Mesenteric fat pad (tissue), 1 donor: ENCODE measurements at places on chromosomes 4 and X.
A peak's percentile ranks its signal among the peaks of the same experiment; 100 is the strongest.

- no peak for DNase-seq
Observed at GRCh38 chr4:70945046-70945445, 42.9 kb downstream of the MOB1B start.

GRCh38 chr4:95108883-95109421 lies 351.2 kb downstream of the BMPR1B start:
- no peak for DNase-seq

- no peak for DNase-seq
Observed at GRCh38 chr4:187294861-187295260, 571.2 kb upstream of the FAT1 start.

DNA sequence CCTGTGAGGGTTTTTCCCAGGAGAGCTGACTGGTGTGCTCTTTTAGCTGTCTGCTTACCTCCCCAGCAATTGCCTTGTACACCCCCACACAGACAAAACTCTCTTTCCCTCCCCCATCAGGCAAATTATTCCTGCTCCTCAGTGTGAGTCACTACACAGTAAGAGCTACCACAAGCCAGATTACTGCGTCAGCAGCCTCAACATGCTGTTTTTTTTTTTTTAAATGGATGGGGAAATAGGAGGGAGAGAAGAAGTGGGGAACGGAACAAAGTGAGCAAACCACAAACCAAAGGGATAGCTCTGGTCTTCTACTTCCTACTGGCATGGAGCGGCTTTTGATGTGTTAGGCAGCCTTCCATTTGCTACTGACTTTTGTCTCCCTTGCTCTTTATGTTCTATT lies 107.5 kb upstream of the ACSL4 start:
- no peak for DNase-seq

DNA sequence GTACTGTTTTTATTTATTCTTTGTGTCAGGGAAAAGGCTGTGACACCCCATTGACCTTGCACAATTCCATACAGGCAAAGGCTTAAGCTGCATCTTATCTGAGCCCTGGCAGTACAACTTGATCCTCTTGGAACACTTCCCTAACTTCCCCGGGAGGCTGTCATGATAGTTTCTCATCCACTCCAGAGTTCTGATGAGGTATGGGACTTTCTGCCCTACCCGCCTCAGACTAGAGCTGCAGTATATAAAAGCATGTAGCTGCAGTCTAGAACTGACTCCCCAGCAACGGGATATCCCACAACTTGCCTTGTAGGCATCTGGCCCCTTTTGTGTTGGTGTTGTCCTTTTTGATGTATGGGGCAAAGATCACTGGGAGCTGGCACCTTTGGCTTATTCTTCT lies 72.7 kb downstream of the FNIP2 start:
- DNase-seq: no peak

DNA sequence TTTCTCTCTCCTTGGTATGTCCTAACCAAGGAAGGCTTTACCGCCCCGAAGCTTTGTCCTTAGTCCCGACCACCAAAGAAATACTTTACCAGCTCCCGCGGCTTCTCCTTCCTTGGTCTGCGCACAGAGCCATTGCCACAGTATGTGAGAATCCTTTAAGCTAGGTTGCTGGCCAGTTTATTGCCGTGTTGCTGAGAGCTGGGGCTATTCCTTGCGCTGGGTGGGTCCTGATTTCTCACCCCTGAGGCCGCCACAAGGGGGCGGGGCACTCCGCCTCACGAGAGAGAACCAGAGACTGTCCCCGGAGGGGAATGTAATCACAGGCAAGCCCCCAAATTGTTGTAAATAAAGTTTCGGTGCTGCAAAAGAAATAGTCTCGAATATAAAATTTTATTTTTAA lies 331.0 kb upstream of the PCDH10 start:
- no peak for DNase-seq

DNA sequence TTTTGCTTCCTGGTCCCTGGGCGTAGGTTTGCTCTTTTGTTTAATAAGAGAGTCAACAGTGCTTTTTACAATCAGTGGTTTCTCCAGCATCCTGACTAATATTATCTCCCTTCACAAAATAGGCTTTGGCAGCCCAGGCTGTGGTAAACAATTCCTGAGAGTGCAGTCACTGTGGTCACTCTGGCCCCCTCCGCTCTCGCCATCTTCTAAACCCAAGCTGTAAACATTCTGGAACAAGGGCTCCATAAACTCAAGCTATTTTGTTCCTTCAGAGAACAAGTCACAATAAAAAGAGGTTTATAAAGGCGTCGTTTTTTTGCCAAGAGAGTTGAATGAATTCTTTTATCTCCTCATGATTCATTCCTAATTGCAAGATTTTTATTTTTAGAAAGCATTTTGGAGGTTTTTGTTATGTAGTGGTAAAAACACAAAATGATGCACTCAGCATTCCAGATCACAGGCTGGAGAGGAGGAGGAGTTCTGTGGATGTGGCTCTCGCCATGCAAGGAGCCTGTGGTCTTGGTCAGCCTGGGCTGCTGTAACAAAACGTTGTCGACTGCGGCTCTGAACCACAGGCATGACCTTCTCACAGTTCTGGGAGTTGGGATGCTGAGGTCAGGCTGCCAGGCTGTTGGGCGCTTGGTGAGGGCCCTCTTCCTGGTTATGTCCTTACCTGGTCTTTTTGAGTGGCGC lies 486.4 kb upstream of the FAT1 start:
- DNase-seq: no peak

DNA sequence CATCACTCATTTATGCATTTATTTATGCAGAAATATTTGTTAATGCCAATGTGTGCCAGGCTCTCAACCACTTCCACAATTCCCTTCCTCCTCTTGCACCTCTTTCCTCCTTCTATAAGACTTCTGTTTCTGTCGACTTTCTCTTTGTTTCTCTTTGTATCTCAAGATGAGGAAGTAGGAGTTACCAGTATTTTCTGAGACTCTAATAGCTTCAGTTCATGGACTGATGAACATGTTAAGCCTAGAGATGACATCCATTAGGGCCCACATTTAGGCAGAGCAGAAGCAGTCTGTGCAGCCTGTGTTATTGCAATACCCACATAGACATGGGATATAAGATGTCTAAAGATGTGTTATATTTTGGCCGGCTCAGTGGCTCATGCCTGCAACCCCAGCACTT lies 241.8 kb upstream of the SMIM31 start:
- no peak for DNase-seq

DNA sequence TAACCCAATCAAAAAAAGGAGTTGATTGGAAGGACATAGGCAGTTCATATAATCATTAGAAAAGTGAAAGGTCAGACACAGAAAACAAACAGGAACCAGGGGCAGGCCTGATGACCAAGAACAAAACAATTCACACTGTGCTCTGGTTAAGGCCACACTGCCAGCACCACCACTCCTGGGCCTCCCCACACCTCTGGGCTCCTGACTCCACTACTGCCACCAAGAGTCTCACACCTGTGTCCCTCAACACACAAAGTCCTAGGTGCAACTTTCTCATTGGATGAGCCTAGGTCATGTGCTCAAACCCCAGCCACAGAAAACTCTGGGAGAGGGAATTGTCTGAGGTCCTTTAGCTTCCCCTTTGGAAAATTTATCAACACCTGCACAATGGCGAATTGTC lies 11.1 kb upstream of the FAM9C start:
- no peak for DNase-seq

DNA sequence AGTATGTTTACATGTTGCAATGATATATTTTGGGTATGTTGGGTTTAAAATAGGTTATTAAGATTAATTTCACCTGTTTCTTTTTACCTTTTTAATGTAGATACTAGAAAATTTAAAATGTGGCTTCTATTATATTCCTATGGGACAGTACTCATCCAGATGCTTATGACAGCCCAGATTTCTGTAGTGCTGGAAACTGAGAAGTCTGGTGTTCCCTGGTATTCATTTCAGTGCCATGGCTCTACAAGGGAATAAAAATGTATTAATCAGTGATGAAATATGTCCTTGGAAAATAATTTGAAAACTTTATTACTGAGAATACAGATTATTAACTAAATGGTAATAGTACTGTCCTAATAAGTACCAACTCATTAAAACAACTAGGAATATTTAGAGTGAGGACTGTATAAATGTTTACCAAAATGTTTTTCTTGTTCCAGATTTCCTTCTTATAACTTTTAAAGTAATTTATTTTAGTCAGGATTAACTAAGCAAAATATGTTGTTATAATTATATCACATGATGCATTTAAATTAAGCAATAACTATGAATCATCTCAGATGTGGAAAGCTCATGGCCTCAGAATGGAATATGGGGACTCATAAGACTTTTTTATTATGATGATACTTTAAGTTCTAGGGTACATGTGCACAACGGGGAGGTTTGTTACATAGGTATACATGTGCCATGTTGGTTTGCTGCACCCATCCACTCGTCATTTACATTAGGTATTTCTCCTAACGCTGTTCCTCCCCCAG lies 25.3 kb downstream of the ARHGAP24 start:
- no peak for DNase-seq

- DNase-seq: peak; percentile 90
Observed at GRCh38 chrX:136767104-136767941, 13.4 kb downstream of the ARHGEF6 start.

GRCh38 chr4:29309050-29309449 lies 1411.1 kb upstream of the PCDH7 start:
- DNase-seq: no peak

DNA sequence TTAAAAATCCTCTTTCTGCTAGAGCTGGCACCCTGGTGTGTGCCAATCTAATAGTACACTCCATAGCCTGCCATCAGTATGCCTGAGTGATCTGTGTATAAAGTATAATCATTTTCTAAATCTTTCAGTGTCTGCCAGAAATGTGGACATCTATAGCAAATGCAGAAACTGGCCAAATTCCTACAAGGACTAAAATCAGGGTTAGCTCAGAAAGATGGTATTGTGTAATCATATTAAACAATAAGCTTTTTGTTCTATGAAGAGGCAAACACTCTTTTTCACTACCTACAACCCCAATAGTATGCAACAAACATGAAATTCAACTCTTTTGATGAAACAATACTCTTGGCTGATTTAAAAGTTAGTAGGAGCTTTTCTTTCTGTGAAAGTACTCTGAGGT lies 7.7 kb upstream of the TXLNG start:
- DNase-seq: no peak

- no peak for DNase-seq
Observed at GRCh38 chr4:53682196-53682595, 90.9 kb upstream of the LNX1 start.

- no peak for DNase-seq
Observed at GRCh38 chr4:69830560-69831269, 29.2 kb downstream of the SULT1E1 start.

DNA sequence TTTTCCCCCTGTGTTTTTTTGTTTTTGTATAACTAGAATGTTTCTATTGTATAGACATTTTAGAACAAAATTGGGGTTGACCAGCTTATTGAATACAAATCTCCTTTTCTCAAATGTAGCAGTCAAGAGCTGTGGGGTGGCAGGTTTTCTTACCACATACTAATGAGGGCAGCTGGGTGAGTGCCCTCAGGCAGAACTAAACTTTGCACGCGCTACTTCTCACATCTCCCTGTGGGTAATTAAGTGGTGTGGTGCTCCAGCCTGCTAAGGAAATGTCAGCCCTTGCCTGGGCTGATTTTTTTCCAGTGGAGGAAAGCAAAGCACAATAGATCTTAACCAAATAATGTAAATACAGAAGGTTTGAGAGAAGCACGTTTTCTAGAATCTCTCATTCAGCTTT lies 717.6 kb upstream of the TENM3 start:
- DNase-seq: no peak
